ENCODE measurements at places on chromosomes 13 and 19. TPM values are rescaled to one million over a fixed set of nuclear protein-coding genes. Genes with fewer than 3 reads are reported as not detected.

GRCh38 chr19:58570770-58571574 is 2.2 kb downstream of the MZF1 start:
- DNase-seq, result no peak

- DNase-seq, result no peak
These were observed 9.6 kb upstream of the PRKD2 start for GRCh38 chr19:46726551-46726950.

DNA sequence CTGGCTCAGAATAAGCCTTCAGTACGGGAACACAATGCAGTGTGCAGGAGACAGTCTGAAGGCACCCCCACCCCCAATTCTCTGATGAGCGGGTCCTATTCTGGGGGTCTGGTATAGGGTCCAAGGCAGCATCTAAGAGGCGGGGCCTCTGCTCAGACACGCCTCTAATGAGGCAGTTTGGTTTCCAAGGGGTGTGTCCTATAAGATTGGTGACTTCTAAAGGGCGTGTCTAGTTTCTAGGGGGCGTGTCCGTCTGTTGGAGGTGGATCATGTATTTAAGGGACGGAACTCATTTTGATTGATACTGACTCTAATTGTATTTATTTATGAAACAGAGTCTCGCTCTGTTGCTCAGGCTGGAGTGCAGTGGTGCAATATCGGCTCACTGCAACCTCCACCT is 8.7 kb downstream of the FIZ1 start:
- DNase-seq, result no peak

DNA sequence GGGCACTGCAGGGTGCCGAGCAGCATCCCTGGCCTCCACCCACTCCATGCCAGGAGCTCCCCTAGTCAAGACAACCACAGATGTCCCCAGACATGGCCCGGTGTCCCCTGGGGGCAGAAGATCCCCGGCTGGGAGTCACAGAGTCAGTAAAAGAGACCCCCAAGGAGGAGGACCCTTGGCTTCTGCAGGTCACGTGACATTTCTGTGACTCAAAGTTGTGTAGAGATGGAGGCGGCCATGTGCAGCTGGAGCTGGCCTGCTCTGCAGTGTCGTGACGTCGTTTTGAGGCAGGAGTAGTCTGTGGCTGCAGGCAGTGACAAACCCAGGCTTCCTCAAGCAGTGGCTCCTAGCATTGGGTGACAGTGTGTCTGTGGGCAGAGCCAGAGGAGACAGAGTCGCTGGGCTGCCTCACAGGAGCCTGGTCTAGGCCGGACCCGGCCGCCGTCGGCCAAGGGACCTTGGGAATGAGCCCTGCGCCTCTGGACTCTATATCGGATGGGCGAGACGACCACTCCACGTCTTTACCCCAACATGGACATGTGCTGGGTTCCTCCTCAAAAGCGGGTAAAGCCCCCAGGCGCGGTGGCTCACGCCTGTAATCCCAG is 7.7 kb upstream of the DIRAS1 start:
- no peak for DNase-seq

DNA sequence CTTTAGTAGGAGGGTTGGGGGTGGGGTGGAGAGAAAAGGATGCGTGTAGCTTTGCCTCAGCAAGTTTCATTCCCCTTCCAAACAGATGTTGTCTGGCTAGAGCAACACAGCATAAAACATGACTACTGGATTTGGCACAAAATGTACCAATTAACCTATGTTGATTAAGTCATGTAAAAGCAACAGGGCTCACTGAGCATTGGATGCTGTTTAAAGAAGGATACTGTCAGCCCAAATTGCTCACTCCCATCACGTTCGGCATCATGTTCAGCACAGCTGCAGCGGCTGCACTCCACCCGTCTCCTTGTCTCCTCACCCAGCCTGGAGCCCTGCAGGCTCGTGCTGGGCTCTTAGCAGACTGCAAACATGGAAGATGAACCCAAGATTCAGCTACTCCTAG is 77.5 kb downstream of the DLEU7 start:
- no peak for DNase-seq

GRCh38 chr13:37339386-37339735 is 233.9 kb upstream of the CSNK1A1L start:
- DNase-seq, result no peak

DNA sequence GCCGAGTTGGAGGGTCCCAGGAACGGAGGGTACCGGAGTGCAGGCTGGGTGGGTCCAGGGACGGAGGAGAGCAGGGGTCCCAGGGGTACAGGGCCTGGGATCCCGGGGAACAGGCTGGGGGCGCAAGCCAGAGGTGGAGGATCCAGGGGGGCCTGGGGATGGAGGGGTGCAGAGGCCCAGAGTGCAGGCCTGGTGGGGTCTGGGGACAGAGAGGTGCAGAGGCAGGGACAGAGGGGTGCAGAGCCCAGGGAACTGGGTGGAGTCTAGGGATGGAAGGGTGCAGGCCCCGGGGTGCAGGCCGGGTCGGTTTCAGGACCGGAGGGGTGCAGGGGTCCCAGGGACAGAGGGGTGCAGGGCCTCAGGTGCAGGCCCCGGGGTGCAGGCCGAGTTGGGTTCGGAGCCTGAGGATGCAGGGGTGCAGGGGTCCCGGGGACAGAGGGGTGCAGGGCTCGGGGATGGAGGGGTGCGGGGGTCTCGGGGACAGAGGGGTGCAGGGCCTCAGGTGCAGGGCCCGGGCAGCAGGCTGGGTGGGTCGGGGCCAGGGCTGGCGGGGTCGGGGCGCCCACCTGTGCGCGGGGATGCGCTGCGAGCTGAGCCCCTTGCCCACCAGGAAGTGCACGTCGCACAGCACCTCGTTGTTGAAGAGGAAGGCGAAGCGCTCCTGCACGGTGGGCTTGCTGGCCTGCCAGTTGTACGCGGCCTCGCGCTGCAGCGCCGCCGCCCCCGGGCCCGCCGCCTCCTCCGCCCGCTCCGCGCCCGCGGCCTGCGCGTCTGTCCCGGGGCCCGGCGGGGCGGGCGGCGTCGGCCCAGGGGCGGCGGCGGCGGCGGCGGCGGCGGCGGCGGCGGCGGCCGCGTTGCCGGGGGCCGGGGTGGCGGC is 545 bp downstream of the BTBD2 start:
- no peak for DNase-seq

GRCh38 chr13:42893214-42893671 is 98.8 kb downstream of the EPSTI1 start:
- DNase-seq, result no peak

DNA sequence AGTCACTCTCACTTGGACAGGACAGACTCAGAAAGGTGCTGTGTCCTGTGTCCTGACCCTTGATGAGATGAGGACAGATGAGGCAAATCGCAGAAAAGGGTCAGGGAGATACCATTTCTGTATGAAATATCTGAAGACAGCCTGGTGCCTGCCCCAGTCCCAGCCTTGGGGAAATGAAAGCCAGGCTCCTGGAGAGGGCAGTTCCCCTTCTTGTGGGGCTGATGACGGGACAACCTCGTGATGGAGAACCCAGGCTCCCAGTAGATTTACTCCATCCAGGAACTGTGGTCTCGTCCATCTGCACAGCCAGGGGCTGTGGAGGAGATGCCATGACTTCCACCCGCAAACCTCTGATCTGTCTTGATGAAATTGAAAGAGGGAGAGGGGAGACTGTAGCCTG is 13.8 kb downstream of the LILRB1 start:
- no peak for DNase-seq

DNA sequence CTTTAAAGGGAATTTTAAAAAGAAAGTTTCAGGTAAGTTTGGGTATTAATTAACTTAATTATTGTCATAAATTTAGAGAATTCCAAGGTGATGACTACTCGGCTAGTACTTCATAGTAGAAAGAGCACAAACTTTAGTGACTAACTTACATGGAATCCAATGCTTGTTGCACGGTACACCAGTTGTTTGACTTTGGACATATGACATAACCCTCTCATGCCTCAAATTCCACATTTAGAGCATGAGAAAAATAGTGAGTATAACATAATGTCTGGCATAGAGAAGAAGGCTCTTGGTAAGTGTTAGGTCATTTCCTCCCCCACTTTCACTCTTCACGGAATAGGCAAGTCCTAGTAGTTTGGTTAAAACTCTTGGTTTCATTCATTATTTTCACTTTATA is 1249.4 kb upstream of the SLC10A2 start:
- no peak for DNase-seq

DNA sequence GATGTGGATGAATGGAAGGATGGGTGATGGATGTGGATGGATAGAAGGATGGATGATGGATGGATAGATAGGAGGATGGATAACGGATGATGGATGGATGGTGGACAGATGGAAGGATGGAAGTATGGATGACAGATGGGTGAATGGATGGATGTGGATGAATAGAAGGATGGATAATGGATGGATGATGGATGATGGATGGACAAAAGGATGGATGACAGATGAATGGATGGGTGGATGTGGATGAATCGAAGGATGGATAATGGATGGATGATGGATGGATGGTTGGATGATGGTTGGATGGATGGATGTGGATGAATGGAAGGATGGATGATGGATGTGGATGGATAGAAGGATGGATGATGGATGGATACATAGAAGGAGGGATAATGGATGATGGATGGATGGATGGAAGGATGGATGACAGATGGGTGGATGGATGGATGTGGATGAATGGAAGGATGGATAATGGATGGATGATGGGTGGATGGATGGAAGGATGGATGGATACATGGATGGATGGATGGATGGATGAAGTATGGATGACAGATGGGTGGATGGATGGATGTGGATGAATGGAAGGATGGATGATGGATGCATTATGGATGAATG is 39.3 kb downstream of the TMEM255B start:
- DNase-seq, result no peak

GRCh38 chr19:41957838-41958366 is 1.2 kb downstream of the RABAC1 start:
- DNase-seq, result no peak

GRCh38 chr19:55087542-55087901 is 11.9 kb downstream of the EPS8L1 start:
- DNase-seq, result no peak

DNA sequence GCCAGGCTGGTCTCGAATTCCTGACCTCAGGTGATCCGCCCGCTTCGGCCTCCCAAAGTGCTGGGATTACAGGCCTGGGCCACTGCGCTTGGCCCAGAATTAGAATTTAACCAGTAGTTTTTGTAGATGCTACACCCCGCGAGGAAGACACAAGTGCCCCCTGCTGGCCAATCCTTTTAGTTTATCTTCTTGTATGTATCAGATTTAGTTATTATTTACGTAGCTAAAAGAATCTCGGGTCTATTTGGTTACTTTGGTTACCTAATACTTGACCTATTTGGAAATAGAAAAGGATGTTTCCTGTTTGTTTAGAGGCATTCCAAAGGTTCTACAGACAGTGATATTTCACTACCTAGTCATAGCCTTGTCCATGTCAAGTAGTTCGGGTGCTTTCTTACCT is 22.0 kb downstream of the MUC16 start:
- DNase-seq, result peak; percentile 19

DNA sequence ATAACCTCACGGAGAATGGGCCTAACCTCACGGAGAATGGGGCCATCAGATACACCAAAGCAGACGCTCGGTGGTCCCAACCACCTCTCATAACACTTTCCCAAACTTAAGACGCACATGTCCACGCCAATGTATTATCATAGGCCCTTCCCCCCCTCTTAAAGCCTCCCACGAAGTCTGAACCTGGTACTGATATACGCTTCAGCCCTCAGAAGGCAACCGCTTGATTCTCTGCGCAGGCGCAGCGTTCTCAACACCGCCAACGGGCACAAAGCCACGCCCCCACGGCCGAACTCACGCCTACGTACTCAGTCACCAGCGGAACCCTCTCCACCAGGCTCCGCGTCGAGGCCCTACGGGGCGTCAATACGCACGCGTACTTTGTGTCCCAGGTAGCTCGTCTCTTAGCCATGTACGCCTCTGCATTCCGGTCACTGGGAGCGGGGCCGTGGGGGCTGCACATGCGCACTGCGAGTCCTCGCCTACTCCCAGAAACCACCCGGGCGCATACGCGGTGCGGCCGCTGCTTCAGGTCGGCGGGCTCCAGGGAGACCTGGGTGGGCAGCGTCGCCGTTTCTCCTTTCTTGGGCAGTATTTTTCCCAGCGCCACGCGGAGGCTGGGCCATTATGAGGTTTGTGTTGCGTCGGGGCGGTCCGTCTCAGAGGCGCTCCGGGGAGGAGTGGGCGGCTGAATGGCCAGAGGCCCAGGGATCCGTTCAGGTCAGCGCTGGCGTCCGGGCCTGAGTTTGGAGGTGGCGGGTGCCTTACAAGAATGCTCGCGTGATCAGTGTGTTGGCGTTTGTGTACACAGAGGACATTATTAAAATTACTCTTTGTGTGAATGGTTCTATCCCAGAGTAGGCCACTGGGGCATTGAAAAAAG is 25.3 kb downstream of the ZNF582 start:
- DNase-seq, result peak; percentile 69

GRCh38 chr13:102757006-102757405 is 16.6 kb downstream of the TEX30 start:
- DNase-seq, result no peak

DNA sequence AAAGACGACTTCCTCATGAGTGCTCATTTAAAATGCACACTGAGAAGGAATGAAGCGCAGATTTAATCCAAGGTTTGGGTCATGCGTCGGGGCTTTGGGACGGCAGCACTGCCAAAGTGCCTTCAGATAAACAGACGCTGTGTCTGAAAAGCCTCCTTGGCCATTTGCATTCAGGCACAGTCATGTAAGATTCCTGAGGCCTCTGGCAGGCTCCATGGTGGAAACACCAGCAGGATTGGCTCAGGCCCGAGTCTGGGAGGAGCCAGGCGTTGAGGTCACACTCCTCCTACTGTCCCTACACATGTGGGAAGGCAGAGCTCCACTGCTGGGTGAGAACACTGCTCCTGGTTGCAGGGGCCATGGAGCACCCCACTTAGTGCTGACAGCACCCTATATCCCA is 113.3 kb upstream of the KL start:
- DNase-seq, result no peak

DNA sequence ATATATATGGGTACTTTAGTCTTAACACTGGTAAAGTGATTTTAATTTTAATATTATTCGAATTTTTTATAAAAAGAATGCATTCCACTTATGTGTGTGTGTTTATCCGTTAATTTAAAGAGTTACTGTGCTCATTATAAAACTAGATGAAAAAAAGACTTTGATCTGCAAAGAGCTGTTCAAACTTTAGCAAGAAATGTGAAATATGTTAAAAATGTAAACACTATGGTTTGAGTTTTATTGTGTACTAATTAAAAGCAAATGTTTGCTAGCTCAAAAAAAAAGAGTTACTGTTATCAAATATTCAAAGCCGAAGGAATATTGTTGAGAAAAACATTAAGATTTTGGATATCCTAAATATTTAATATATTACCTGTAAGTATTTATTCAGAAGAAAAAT is 34.5 kb downstream of the UFM1 start:
- no peak for DNase-seq

GRCh38 chr19:38009650-38010242 is 102.7 kb downstream of the SIPA1L3 start:
- DNase-seq, result no peak

The DCUN1D2 gene
- 18.9 TPM for total RNA-seq

The VSIG10L gene
- 0.14 TPM for total RNA-seq

The HPN gene
- total RNA-seq, result not detected

The LRP3 gene
- total RNA-seq, result not detected

The OR10H1 gene
- total RNA-seq, result 0.08 TPM

The TMPRSS9 gene
- total RNA-seq, result not detected

The HS6ST3 gene
- not detected for total RNA-seq
